ENCODE measurements at places on chromosomes 1 and 21.

- DNase-seq: no peak
Observed at GRCh38 chr1:216521477-216521876, 98.2 kb upstream of the USH2A start.

- peak; percentile 31 for DNase-seq
Observed at GRCh38 chr1:9827558-9828185, 3.9 kb upstream of the CLSTN1 start.

GRCh38 chr1:115952547-115952946, 23.8 kb upstream of the SLC22A15 start:
- DNase-seq: no peak

DNA sequence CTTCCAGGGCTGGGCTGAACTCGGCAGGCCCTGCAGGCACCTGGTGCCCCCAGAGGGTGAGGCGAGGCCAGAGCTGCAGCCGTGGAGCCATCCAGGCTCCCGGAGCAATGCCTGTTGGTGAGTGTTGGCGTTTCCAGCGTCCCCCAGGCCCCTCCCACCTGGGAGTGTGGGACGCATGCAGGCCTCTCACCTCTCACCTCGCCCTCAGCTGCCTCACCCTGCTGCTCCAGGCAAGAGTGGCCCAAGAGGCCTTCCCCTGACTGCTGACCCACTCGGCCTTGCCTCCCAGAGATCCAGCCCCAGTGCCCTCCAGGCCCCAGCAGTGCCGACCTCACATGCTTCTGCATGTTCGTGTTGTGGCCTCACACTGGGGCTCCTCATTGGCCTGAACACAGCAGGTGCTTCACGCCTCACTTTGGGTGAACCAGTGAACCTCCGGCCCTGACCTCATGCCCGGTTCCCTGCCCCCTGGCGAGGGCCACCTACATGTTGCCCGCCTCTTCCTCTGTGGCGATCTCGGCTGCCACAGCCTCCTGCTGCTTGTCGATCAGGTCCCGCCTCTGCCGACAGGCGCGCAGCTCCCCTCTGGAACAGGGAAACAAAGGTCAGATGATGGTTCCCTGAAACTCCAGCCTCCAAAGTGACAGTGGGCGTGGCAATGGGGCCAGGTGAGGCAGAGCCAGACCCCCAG, 17.0 kb downstream of the CFAP74 start:
- no peak for DNase-seq

GRCh38 chr1:156418416-156419070, 49.5 kb downstream of the RHBG start:
- DNase-seq: no peak

DNA sequence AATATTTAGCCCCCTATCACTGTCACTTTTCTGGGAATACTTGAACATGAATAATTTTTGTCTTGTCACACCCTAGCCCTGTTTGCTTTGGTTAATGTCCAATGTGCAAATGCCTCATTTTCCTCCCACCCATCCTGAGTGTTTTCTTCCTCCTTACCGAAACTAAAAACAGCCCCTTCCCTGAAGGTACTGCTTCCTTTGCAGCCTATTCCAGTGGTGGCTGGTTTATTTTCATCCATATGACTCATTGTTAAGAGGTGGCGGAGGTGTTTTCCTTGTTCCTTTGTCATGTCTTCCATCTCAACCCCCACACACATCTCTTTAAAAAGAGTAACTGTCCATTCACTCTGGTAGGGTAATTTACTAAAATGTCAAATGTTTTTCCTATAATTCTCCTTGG, 40.4 kb downstream of the CD55 start:
- no peak for DNase-seq

GRCh38 chr1:92240034-92240433, 22.3 kb downstream of the C1orf146 start:
- DNase-seq: no peak

GRCh38 chr1:111441573-111442192, 7.4 kb downstream of the WDR77 start:
- peak; percentile 17 for DNase-seq

DNA sequence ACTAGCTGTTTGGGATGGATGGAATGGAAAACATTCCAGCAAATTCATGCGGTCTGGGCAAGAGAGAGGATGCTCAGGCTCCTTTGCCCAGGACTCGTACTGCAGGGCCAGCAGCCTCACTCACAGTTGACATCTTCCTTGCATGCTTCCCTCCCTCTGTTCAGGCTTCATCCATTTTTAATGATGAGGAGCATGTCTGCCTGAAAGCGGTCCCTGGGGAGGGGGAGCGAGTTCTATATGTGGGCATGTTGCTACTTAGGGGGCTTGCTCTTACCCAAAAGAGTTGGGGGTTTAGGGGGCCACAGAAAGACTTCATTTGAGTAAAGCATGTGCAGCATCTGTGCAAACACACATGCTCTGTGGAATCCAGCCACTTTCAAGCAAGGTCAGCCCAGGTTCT, 98.2 kb downstream of the HMGB4 start:
- no peak for DNase-seq

Measured in Daoy (cell line).